ENCODE measurements at places on chromosomes 4 and X.
A peak's percentile ranks its signal among the peaks of the same experiment; 100 is the strongest.

- DNase-seq: no peak
Observed at GRCh38 chr4:76980261-76980660, 30.7 kb downstream of the SEPTIN11 start.

GRCh38 chr4:153472122-153473037 is 6.2 kb downstream of the TMEM131L start:
- DNase-seq: no peak

DNA sequence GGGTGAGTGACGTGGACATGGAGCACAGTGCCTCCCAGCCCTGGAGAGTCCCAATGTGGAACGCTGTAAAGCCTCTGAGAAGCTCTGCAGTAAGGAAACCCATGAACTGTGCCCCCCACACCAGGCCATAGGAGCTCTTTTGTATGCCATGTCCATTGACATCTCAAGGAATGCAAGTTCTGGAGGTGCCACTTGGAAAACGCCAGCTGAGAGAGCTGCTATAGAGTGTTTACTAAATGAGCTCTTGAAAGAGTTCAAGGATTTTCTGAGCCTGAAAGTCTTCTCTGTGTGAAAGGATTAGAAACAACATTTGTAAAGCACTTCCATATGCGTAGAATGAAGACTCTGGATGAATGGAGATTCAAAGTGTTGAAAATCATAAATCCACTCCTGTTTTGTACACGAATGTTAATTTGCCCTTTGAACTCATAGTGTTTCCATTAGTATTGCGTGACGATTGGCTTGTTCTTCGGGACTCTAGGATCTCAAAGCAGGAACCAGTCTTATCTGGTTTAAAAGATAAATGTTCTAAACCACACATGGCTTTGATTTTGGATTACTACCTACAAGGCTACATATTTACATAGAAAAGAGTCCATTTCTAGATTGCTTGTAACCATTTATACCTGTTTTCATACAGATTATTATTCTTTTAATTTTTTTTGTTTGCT is 41.8 kb upstream of the STOX2 start:
- DNase-seq: no peak

DNA sequence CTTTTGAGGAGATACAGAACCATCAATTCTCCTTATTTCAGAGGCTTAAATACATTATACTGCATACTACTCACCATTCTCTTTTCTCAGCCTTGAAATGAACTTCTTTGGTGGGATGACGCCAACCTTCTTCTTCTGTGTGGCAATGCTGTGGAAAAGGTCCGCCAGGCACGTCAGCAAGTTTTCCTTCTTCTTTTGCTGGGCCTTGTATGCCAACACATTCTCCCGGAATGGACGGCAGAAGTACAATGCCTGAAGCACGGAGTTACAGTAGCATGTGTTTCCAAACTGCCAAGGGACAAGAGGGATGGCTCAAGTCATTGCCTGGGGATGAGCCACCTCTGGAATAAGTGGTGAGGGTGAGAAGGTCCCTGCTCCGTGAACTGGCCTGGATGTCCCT is 31.2 kb downstream of the USP46 start:
- DNase-seq: no peak

DNA sequence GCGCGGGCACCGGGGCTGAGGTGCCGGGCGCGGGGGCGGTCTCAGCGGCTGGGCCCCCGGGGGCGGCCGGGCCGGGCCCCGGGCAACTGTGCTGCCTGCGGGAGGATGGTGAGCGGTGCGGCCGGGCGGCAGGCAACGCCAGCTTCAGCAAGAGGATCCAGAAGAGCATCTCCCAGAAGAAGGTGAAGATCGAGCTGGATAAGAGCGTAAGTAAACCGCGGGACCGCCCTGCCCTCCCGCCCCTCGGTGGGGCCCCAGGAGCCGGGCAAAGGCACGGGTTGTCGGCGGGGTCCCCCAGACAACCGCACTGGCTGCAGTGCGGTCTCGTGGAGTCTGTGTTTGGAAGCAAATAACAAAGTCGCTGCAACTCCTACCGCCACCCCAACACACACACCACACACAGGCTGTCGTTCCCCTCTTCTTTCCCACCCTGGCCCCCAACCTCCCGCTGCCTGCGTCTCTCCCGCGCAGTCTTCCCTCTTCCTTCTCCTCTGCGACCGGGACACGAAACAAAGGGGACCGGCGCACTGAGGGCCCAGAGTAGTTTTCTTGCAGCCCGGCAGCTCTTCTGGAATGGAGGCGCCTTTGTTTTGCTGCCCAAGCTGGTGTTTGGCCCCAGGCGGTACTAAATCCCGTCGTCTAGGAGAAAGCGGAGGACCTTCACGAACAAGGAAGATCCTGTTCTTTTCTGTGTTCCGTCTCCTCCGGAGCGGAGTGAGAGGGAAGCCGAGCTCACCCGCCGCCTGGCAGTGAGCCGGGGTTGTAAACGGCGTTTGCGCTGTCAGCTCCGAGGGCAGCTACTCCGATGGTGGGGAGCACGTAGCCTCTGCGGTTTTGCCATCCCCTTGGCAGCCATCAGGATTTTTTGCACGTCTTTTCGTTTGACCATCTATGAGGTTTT is 788 bp downstream of the SAP30 start:
- no peak for DNase-seq

GRCh38 chr4:66355328-66355727 is 685.0 kb upstream of the EPHA5 start:
- DNase-seq: no peak

- no peak for DNase-seq
Observed at GRCh38 chr4:164888096-164888715, 11.2 kb downstream of the APELA start.

DNA sequence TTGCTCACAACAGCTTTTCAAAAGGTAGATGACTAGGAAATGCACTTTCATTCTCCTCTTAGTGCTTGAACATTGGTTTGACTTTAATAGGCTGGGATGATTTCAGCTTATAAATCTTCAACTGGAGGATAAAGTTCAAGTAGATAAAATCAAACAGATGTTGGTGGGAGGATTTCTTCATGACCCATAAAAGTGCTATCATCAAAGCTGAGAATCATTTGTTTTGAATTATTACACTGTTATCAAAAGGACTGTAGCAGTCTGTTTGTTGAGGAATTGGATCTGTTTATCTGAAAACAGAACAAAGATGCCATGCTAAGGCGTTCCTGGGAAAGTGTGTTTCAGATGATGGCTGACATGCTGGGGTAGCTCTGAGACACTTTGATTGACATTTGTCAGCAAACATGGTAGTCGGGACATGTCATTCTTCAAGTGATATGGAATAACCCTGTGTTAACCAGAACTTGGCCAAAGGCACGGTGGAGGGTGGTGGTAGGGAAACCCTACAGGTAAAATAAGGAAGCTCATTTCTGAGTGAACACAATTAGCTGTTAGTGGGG is 304.0 kb upstream of the PITX2 start:
- DNase-seq: no peak

GRCh38 chrX:57905141-57905540 is 5.1 kb downstream of the ZXDA start:
- no peak for DNase-seq

DNA sequence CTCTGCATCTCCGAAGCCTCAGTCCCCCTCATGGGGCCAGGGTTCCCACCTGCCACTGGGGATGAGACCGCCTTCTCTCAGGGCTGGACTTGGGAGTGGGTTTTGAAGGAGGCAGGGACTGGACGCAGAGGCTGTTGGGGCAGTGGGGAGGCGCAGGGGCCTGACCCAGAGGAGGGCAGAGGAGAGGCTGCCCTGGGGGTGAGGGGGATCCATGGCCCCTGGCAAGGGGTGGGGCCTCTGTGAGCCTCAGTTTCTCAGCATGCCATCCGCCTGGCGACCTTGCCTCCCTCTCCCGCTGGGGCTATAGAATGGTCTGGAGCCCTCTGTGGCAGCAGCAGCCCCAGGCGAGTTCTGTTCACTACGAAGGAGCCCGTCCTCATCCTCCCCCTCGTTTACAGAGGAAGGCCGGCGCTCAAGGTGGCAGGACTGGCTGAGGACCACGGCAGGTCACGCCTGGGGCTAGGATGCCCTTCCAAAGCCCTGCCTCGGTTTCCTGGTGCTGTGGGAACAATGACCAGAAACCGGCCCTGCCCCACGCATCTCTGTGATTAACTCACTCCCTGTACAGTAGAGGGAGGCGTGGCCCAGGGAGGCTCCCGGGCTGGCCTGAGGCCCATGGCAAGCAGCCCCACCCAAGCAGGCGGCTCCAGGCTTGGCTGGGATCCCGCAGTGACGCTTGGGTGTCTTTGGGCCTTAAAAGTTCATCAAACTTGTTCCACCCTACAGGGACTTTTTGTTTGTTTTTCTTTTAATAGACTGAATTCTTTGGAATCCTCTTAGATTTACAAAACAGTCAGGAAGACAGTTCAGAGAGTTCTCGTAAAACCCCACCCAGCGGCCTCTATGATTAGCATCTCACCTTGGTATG is 16.0 kb upstream of the SH3TC1 start:
- DNase-seq: no peak

- DNase-seq: no peak
Observed at GRCh38 chr4:141347684-141348083, 127.0 kb downstream of the ZNF330 start.

GRCh38 chr4:84837751-84838150 is 128.7 kb downstream of the WDFY3 start:
- no peak for DNase-seq

GRCh38 chrX:153909024-153909979 is 4.8 kb downstream of the AVPR2 start:
- DNase-seq: no peak

GRCh38 chr4:142817442-142817841 is 28.7 kb downstream of the INPP4B start:
- no peak for DNase-seq

GRCh38 chrX:42466332-42467046 is 311.5 kb downstream of the PPP1R2C start:
- DNase-seq: no peak

DNA sequence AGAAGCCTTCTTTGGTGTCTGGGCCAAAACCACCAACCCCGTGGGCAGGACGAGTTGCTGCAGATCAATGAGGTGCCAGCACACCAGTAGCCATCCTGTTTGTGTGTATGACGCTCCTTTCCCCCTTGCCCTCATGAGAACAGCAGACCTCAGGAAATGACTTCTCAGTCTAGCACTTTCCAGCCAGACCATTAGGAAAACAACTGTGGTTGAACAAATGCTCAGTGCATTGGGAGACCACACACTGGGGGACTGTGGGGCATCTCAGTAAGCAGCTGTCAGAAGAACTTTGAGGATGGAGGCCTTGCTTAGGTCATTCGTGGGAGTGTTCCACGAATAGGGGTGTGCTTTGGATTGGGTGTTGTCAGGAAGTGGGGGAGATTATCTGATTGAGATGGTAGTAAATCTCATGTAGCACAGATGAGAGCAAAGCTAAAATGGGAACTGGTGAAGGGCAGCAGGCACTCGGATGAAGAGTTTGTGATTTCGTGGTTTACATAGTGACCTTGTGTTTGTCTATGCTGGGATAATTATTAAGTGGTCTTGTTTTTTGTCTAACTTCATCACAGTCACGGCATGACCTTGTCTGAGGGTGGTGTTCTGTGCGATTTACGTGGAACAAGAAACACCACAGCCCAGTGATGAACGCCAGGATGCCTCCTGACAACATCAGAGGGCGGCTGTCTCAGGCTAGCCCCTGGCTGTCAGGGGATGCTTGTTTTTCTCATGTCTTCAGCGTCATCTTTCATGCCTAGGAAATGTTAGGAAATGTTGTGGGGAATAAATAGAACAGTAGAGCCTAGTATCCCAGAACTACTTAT is 70.1 kb downstream of the USP46 start:
- DNase-seq: no peak

GRCh38 chr4:94678896-94679295 is 78.9 kb upstream of the BMPR1B start:
- DNase-seq: no peak

DNA sequence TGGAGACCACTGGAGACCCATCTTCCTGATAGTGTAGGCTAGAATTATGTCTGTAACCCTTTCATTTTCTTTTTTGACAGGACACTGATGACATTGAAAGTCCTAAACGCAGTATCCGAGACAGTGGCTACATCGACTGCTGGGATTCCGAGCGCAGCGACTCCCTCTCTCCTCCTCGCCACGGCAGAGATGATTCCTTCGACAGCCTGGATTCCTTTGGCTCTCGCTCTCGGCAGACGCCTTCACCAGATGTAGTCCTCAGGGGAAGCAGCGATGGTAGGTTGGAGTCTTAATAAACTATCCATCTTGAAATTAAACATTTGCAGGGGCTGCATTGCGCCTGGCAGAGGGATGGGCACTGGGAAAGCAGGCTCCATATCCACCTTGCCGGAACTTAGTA is 75.4 kb downstream of the LIMCH1 start:
- DNase-seq: no peak

- DNase-seq: peak; percentile 56
Observed at GRCh38 chrX:118495061-118495921, at the start of gene DOCK11. Gene DOCK11 (plus strand): TSS chrX:118495815. CDS start chrX:118495972, 157 bp downstream.

GRCh38 chr4:69576251-69576877 is 63.1 kb downstream of the UGT2A2 start:
- no peak for DNase-seq

- DNase-seq: no peak
Observed at GRCh38 chr4:94531991-94532789, 80.4 kb downstream of the PDLIM5 start.

- peak; percentile 18 for DNase-seq
Observed at GRCh38 chrX:20530406-20530921, 263.8 kb upstream of the RPS6KA3 start.

GRCh38 chr4:41550308-41550707 is 12.4 kb downstream of the LIMCH1 start:
- DNase-seq: no peak

GRCh38 chr4:5712517-5712916 is 1.5 kb downstream of the EVC start:
- DNase-seq: no peak

DNA sequence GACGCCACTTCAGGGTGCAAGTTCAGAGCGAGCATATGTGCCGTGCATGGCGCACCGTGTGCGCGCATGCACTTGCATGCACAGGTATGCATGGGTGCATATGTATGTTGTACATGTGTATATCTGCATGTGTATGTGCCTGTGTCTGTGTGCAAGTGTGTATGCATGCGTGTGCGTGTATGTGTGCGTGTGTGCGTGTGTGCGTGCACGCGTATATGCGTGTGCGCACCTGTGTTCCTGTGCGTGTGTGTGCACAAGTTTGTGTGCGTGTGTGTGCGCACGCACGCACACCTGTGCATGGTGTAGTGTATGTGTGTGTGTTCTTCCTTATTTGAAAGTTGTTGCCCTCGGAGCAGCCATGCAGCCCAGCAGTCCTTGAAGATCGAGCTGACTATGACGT is 76.8 kb downstream of the GPR143 start:
- DNase-seq: no peak

DNA sequence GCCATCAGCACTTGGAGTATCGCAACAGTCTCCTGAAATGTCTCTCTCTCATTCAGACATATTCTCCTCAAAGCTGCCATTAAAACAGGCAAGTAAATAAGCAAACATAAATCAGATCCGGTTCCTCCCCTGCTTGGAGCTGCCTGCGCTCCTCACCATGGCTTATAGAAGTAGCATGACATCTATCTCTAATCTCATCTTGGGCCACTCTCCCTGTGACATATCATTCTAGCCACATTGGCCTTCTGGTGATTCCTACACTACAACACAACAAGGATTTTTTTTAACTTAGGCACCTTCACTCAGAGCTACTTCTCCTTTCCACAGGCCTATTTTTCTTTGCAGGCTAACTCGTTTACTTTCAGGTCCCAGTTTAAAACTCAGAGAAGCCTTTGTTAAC is 387.9 kb downstream of the ARHGAP24 start:
- no peak for DNase-seq

Measured in DMS 273 treated with DMSO at 0.1 percent for 48 hours (cell line).